ENCODE measurements at places on chromosomes 13 and 19.

- DNase-seq = no peak
Observed at GRCh38 chr13:85638815-85639393, 160.3 kb downstream of the SLITRK6 start.

DNA sequence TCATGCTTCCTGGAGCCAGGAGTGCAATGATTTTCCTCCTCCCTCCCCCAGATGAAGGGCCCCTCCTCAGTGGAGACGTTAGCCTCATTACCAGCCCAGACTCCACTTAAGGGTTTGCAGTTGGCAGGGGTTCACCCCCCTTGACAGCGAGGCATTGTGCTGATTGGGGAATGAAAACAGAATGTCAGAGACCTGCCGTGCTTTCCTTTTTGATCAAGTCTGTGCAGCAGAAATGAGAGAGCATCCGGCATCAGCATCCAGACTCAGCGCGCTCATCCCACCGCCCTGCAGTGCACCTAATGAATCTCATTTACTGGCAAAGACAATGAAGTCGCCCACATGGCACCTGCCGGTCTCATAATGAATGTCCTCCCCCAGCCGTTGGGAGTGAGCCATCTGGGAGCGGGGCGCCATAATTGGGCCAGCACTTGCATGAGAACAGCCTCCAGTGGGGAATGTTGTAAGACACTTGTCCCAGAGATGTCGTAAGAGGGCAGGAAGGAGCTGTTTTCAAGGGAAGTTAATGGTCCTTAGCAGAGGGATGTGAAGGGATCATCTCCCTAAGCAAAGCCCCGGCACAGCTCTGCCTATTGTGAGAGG lies 98.3 kb upstream of the UQCRFS1 start:
- DNase-seq = no peak

DNA sequence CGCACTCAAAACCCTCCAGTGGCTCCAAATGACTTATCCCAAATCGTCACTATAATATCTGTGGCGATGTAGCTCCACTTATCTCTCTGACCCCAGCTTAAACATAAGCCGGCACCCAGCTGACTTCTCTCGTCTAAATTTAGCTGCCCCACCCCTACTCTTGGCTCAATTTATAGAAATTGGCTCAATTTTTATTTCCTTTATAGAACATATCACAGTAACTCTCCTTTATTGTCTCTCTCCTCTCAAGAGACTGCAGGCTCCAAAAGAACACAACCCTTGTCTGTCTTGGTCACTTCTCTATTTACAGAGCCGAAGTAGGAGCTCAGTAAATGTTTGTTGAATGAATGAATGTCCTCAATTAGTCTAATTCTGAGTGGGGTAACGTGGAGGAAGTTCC lies 805 bp downstream of the ZNF784 start:
- no peak for DNase-seq

GRCh38 chr19:17866964-17867486 lies 4.7 kb upstream of the SLC5A5 start:
- DNase-seq = no peak

GRCh38 chr19:30662211-30662861 lies 290.2 kb downstream of the ZNF536 start:
- no peak for DNase-seq

GRCh38 chr19:19421299-19421696 lies 15.8 kb downstream of the GATAD2A start:
- no peak for DNase-seq

GRCh38 chr13:110913322-110914080 lies 1.4 kb downstream of the ANKRD10 start:
- DNase-seq = no peak

- no peak for DNase-seq
Observed at GRCh38 chr19:55118401-55118991, 1.1 kb upstream of the PPP1R12C start.

DNA sequence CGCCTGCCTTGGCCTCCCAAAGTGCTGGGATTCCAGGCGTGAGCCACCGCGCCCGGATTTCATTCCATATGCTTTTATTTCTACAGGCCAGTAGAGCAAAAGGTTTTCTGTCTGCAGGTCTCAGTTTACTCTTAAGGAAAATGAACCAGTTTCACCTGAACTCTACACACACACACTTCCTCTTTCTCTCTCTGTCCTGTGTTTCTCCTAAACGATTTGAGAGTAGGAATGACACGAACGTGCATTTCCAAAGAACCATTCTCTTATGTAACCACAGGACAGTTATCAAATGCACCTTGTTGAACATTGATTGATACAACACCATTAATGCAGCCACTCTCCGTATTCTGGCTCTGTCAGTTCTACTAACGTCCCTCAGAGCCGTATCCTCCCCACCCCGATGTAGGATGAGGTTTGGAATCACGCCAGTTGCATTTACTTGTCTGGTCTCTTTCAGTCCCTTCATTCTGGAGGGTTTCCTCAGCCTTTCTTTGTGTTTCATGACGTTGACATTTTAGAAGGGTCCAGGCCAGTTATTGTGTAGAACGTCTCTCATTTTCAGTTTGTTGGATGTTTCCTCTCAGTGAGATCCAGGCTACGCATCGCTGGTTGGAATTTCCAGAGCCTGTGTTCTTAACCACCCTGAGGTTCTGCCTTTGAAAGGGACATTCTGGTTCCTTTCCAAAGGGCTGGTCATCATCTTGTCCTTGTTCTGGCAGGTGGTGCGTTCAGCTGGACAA lies 36.0 kb downstream of the BICRA start:
- DNase-seq = no peak

DNA sequence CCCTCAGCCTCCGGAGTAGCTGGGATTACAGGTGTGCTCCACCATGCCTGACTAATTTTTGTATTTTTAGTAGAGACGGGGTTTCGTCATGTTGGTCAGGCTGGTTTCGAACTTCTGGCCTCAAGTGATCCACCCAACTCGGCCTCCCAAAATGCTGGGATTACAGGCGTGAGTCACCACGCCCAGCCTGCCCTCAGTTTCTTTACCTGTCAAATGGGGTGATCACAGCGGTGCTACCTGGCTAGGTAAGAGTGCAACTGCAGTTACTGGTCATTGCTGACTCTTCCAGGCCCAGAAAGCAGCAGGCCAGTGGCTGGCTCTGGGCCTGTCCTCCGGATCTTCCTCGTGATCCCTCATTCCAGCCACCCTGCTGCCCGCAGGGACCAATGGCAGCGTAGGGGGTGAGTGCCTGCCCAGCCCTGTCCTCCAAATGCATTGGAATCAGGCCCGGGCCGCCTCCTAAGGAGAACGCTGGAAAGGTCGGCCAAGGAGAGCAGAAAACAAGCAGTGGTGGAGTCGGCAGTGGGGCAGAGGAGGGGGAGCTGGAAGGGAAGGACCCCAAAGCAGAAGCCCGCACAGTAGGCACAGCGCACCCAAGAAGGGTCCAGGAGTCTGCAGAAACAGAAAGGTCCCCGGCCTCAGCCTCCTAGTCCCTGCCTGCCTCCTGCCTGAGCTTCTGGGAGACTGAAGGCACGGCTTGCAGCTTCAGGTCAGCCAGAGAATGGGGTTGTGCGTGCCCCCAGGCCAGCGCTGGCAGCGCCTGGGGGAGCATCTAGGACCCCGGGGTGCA lies 1.8 kb upstream of the SLC27A1 start:
- DNase-seq = no peak

DNA sequence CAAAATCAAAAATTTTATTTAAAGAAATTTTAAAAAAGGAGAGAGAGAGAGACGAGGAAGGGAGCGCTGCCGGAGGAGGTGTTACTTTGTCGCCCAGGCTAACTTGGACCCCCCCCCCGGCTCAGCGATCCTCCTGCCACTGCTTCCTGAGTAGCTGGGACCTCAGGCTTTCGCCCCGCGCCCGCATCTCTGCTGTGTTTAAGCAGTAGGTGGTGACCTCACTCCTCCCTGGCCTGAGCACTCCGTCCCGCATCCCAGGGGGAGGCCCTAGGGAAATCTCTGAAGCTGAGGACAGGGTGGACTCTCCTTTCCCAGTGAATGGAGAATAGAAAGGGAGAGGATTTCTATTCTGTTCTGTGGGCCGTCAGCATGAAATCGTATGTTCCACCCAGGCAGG lies 485 bp upstream of the ZNF845 start:
- no peak for DNase-seq

GRCh38 chr13:98475522-98475921 lies 101.4 kb downstream of the STK24 start:
- no peak for DNase-seq

- no peak for DNase-seq
Observed at GRCh38 chr13:78540058-78540457, 63.3 kb downstream of the POU4F1 start.

DNA sequence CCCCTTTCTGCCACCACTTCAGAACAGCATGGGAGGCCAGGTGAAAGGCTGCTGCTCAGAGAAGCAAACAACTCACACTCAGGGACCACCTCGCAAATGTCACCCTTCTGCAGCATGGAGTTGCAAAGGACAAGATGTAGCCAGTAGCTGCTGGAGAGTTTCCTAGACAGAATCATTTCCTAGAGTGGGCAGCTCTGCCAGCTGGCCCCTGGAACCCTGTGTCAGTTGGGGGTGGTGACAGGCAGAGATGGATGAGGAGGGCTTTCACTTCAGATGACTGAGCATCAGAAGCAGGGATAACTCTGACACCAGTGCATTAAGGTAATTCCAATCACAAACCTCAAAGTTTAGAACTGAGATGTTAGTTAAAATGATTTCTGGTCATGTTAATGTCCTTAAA lies 34.4 kb upstream of the EPHX3 start:
- no peak for DNase-seq

DNA sequence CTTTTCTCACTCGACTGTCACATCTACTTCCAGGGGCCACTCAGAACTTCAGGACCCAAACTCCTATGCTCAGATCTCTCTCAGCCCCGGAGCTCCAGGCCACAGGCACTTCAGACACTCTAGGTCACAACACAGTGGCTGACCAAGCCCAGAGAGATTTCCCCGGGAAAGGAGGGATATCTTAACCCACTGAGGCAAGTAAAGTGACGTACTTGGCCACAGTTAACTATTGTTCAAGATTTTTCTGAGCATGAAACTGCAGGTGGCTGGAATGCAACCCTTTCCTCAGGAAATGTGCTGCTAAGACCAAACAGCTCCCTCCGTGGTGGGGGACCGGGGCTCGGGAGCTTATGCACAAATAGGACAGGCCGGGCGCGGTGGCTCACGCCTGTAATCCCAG lies 23.9 kb downstream of the OPA3 start:
- DNase-seq = no peak

DNA sequence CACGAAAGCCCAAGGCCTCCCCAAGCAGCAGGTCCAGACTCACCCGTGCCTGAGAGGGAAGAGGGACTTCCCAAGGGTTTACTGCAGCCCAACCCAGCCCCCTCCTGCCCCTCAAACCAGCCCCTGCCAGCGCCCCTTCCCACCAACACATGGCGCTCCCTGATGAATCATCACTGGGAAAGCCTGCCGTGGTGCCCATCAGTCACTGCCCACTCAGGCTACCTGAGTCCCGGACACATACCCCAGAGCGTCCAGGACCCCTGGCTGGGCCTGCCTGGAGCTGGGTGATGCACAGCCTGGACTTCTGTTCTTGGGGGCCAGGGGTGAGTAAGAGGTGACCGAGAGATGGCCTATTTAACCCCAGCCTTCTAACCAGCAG lies 60.6 kb downstream of the MLLT1 start:
- DNase-seq = no peak

DNA sequence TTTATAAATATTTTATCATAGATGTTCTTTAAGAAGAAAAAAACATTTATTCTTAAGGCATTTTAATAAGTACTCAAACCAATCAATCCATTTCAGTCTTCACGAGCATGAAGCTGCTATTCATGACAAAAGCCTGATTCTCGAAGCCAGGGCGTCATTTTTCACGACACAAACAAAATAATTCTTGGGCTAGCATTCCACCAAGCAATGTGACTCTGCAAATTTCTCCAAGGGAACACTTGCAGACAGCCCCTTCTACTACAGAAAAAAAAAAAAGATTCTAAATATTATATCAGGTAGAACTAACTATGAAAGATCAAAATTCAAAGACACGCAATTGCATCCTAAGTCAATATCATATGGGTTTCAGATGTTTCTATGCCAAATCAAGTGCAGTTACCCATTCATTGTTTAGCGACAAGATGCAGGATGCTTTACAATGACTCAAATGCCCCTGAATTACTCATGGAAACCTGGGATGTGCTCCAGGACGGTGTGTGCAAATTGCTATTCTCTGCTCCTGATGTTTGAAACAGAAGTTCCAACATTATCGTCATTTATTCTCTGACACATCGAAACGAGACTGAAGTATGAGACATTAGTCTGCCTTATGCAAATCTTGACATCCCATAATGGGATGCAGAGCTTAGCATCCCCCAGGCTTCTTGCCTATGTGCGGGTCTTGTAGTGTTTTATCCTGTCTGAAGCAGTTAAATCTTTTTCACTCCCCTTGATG lies 517.7 kb downstream of the MYO16 start:
- peak; percentile 80 for DNase-seq

GRCh38 chr13:43377973-43378372 lies 354.6 kb downstream of the DNAJC15 start:
- DNase-seq = peak; percentile 30

- DNase-seq = peak; percentile 11
Observed at GRCh38 chr13:34931572-34931971, 10.5 kb upstream of the NBEA start.

GRCh38 chr19:897442-898039 lies 4.3 kb downstream of the RNU6-9 start:
- DNase-seq = no peak

DNA sequence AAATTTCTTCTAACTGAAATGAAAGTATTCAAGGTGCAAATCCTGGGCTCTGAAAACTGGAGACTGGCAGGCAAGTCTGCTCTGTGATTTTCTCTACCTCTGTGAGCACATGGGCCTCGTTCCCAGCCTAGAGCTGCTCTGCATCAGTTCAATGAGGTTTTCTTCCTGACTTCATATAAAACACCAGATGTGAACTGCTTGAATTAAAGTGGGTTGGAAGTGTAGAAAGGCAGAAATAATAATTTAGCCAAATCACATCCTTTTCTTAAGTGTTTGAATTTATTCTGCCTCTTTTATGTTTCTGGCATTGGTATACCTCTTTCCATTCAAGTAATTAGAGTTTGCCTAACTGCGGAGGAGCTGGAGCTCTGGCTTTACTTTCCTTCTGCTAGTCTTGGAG lies 540.8 kb downstream of the OLFM4 start:
- DNase-seq = no peak

- no peak for DNase-seq
Observed at GRCh38 chr13:99293178-99293577, 14.0 kb downstream of the GPR183 start.

DNA sequence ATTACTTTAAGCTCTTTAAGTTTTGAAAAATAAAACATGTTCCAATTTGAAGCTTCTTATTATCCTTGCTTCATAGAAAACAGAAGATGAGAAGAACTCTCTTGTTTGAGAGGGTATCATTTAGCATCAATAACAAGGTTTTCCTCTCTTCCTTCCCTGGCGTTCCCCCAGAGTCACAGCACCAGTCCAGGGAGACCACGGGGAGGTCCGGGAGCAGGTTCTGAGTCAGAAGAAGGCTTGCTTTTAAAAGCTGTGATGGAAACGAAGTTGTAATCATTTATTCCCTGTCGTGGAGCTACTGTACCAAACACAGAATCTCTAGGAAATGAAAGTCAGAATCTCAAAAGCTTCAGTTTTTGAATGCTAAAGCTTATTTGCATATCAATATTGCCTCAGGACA lies 174.0 kb upstream of the LSM14A start:
- no peak for DNase-seq

GRCh38 chr19:52270266-52270885 lies 989 bp downstream of the ZNF766 start:
- DNase-seq = no peak

- no peak for DNase-seq
Observed at GRCh38 chr13:51444922-51445321, 7.9 kb downstream of the INTS6 start.

Data from HS-5 (cell line).